ENCODE measurements at places on chromosomes 12 and 14. TPM values are rescaled to one million over a fixed set of nuclear protein-coding genes. Genes with fewer than 3 reads are reported as not detected.

Gene RERG
- polyA plus RNA-seq: 16.7 TPM

DNA sequence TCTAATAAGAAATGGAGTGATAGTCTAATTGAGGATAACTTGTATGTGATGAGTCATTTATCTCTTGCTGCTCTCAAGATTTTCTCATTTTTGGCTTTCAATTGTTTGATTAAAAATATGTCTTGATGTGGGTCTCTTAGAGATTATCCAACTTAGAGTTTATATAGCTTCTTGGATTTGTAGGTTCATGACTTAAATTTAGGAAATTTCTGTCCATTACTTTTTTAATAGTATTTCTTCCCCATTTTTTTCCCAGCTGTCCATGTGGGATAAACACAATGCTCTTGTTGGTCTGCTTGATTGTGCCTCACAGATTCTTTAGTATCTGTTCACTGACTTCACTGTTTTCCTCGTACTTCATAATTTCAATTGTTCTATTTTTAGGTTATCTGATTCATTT lies 7.5 kb downstream of the OR6C65 start:
- DNase-seq: no peak

DNA sequence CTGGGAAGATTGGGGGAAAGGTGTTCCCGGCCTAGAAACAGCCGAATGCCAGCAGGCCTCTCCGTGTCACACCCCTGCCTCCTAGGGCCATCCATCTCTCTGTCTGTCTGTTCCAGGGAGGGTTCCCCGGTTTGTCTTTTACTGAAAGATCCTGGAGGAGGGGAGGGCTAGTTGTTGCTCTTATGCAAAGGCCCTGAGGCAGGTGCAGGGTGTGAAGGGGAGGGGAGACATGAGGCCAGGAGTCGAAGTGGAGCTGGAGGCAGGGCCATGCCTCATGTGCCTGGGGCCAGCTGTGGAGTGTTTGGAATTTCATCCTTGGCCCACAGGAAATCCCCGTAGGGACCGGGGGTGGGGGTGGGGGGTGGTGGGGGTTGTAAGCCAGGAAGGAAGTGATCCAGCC lies 8.7 kb upstream of the RCOR1 start:
- no peak for DNase-seq

DNA sequence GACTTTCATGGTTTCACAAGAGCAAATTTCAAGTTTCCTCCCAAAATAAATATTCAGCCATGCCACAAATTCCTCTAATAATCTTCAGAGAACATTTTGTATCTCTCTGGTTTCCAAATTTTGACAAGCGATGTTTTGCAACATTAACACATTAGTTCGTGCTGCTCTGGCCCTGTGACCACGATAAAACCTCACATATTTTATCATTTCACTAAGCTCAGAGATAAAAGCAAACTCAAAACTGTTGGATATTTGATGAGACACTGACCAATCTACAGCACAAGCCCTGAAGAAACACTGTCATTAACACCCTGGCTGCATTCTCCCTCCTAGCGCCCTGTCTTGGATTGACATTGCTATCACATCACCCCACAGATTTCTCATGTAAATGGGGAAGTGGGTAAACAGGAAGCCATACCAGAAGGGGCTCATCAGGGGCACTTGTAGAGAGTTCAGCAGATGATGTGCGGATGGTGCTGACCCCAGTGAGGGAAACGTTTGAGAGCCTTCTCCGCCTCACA lies 264.3 kb downstream of the PRKD1 start:
- DNase-seq: peak; percentile 27
